T-cell (primary cell): ENCODE measurements at places on chromosomes 13 and 19.

- no peak for DNase-seq
Observed at GRCh38 chr13:107678075-107678689, 537.2 kb downstream of the LIG4 start.

DNA sequence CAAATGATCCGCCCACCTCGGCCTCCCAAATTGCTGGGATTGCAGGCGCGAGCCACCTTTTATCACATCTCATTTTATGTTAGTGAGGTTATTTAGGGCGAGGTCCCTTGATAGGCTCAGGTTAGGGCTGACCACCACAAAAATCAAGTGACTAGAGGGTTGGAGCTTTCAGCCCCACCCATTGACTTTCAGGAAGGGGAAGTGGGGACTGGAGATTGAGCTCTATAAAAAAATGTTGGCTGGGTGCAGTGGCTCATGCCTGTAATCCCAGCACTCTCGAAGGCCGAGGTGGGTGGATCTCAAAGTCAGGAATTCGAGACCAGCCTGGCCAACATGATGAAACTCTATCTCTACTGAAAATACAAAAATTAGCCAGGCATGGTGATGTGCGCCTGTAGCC lies 20.1 kb downstream of the FPR3 start:
- no peak for DNase-seq

DNA sequence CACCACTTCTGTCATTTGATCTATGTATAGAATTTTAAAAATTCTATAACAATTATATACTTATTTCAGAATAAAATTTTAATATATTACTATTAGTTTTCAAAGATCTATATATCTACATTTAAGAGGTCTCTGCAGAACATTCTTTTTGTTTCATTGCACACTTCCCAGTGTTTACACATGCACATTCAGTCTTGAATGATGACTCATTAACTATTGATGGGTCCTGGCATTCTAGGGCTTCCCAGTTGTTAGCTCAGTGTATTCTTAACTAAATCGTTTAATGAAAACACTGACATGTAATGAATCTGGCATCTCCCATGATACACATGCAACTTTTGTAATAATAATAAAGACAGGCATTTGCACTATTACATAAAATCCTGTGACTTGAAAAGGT lies 324.6 kb downstream of the KLF12 start:
- DNase-seq, result no peak

GRCh38 chr19:19329126-19329525 lies 8.5 kb downstream of the MAU2 start:
- no peak for DNase-seq

DNA sequence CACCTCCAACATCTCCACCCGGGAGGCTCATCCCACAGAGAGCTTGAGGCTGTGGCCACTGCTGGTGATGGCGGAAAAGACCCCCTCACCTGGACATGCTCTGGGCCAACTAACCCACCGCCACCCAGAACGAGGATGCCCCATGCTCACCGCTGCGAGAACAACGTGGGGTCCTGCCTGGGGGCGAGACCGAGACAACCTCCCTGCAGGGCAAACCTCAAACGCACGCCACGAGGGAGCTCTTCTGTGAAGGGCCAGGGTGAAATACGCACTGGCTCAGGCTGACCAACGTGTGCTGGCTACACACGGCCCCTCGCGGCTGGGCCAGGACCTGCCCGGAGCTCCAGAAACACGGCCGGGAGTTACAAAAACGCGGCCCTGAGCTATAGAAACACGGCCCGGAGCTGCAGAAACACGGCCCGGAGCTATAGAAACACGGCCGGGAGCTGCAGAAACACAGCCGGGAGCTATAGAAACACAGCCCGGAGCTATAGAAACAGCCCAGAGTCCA lies 19.0 kb upstream of the PLPP2 start:
- DNase-seq, result no peak

DNA sequence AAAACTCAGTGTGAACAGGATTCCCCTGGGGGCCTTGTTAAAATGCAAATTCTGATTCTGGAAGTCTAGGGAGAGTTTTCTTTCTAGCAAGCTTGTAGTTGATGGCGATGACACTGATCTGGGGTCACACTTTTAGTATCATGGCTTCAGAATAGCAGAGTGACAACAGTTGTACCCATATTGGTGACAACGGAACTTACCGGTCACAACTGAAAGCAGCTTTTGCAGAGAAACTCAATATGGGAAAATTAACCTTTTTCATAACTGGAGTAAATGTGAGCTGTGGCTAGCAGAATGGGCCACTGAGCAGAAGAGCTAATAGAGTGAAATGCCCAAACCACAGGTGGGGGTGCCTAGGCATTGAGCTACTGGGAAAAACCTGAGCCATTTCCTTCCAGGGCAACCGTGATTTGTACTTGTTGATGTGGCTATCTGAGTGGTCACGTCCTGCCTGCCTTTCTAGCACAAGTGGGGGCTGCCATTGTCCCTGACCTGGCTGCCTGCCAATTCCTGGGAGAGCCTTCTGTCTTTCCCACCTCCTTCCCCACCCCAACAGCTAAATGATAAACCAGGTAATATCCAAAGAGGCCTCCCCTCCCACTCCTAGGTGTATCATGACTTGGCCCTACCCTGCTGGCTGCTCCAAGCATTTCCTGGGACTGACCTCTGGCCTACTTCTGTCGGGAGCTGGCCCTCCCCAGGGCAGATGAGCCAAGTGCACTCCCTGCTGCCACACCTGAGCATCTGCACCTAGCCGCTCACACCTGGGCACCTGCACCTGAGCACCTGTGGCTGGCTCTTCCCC lies 1.7 kb upstream of the SLC10A2 start:
- no peak for DNase-seq

- DNase-seq, result no peak
Observed at GRCh38 chr13:100753376-100753775, 78.8 kb upstream of the TMTC4 start.

DNA sequence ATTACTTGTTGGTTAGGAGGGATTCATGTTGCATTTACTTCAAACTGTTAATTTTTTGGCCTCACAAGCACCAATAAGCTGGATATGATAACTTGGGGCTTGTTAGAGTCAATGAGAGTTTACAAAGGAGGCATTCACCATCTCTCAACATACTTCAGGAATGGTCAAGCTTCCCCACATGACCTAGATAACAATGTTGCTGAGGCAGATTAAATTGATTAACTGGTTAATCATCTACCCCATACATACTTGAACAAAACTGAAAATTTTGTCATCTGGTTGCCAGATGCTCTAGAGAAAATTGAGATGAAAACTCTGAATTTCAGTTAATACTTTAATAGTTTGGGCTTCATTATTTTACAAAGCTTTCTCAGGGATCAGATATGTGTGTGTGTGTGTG lies 43.0 kb upstream of the UBL3 start:
- DNase-seq, result no peak

- no peak for DNase-seq
Observed at GRCh38 chr13:37100731-37101130, 4.7 kb downstream of the CSNK1A1L start.

DNA sequence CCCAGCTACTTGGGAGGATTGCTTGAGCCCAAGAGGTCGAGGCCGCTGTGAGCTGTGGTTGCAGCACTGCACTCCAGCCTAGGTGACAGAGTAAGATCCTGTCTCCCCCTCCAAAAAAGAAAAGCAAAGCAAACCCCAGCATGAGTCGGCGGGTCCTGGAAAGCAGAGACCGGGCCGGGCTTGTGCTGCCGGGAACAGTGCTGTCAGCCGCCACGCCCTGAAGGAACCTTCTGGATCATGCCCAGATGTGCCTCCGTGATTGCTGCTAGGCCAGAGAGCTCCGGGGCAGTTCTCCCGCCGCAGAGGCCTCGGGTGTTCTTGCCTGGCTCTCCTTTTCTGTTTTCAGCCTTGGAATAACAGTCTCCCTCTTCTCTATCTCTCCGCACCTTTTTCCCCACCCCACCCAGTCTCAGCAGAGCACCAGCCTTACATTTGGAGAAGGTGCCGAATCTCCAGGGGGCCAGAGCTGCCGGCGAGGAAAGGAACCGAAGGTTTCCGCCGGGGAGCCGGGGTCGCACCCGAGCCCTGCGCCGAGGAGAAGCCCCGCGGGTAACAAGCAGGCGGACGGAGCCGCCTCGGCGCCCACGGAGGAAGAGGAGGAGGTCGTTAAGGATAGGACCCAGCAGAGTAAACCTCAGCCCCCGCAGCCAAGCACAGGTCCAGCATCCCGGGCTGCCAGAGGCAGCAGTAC lies 181.9 kb downstream of the STK24 start:
- no peak for DNase-seq

- no peak for DNase-seq
Observed at GRCh38 chr19:38021352-38021751, 114.3 kb downstream of the SIPA1L3 start.

- DNase-seq, result no peak
Observed at GRCh38 chr19:52170863-52171320, 529 bp downstream of the ZNF836 start.

- DNase-seq, result peak; percentile 60
Observed at GRCh38 chr13:42355092-42355485, 83.1 kb downstream of the AKAP11 start.

GRCh38 chr13:97380696-97381095 lies 53.3 kb upstream of the RAP2A start:
- no peak for DNase-seq

- no peak for DNase-seq
Observed at GRCh38 chr13:69857183-69857821, 250.3 kb upstream of the ATXN8OS start.

GRCh38 chr13:85040215-85040614 lies 759.0 kb downstream of the SLITRK6 start:
- DNase-seq, result no peak

DNA sequence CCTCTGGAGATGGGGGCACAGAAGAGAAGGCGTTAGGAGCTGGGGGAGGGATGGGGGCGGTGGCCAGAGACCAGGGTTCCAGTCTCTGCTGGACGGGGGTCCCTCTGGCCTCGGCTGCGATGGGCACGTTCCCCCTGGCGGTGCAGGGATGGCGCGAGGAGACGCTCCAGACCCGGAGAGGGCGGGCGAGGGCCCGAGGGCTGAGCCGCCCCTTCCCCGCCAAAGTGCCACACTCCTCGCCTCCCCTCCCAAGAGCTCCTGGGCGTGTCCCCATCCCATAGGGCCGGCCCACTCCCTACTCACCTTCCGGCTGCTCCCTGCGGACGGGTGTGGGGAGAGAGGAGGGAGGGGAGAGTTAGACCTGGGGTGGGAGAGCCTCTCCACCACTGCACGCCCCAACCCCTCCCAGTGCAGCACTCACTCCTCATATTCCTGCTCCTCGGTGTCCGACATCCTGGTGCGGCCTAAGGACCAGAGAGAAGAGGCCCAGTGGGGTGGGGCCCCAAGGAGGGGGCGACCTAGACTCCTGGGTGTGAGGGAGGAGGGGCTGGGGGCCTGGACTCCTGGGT lies 2.2 kb downstream of the TNNT1 start:
- no peak for DNase-seq

GRCh38 chr13:22372261-22372660 lies 701.4 kb downstream of the FGF9 start:
- no peak for DNase-seq

DNA sequence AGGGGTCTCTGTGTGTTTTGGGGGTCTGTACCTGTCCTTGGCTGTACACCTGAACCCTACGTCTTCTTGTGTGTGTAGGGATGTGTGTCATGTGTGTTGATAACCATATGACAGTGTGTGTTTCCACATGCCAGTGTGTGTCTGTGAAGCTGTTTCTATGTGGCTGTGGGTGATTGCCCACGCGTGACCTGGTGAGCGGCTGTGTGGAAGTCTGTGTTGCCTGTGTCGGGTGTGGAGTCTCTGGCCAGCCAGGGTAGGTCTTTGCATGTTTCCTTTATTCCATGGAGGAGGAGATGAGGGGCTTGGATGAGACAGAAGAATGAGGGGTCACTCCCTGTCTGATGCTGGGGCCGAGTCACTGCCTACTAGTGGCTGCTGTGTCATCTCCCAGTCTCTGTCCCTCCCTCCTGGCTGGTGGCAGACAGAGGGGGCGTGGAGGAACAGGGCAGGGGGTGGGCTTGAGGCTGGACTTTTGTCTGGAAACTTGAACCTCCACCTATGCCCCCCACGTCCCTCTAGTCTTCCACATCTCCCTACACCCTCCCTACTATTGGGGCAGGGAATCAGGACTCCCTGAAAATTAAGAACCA lies 2.8 kb upstream of the FOSB start:
- no peak for DNase-seq

DNA sequence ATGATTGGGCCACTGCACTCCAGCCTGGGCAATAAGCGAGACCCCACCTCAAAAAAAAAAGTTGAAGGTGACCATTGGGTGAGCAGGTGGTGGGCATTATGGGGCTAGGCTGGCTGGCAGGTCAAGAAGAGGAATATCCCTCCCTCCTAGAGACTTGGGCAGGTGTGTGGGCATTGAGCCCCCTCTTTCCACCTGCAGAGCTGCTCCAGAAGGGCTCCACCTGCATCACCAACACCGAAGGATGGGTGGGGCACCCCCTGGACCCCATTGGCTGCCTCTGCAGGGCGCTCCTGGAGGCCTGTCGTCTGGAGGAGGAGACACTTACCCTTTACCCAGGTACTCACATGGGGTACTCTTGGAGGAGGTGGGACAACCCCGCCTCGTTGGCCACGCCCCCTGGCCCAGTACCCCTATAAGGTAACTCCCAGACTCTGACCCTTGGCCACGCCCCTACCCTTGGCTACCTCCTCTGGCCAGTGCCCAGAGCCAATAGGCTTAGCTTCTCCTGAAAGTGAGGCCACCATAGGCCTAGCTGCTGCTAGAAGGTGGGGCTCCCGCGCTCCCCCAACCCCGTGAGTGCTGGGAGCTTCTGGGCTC lies 21.9 kb downstream of the ZSWIM4 start:
- DNase-seq, result no peak

DNA sequence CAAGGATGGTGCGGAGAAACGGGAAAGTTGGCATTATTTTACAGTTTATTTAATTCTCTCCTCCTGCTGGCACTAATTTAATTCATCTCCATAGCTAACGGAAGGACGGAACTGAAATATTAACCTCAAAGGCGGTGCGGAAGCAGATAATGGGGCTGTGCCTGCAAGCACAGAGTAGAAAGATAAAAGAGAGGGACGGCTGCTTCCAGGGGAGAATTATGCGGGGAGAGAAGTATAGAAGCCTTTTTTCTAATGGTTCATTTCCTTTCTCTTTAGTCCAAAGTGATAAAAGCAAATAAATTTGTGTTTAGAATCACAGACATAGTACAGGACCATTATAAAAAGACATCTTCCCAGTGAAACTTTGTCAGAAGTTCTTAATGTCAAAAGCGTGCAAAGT lies 34.5 kb upstream of the UQCRFS1 start:
- no peak for DNase-seq

DNA sequence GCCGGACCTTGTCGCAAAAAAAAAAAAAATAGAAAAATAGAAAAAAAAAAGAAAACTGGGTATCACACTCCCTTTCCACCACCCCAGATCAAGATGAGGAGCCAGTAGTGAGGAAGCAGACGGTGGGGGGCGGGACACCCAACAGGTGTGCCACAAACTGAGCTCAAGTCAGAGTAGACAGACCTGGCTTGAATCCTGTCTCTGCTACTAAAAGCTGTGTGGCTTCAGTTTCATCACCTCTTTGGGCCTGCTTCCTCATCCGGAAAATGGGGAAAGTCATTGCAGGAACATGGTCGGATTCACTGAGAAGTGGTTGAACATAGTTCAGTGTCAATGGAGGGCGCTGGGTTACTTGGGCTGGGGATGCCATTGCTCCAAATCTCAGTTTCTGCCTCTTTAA lies 2.9 kb downstream of the HIF3A start:
- DNase-seq, result no peak
